ENCODE measurements at places on chromosomes 6 and 20.

DNA sequence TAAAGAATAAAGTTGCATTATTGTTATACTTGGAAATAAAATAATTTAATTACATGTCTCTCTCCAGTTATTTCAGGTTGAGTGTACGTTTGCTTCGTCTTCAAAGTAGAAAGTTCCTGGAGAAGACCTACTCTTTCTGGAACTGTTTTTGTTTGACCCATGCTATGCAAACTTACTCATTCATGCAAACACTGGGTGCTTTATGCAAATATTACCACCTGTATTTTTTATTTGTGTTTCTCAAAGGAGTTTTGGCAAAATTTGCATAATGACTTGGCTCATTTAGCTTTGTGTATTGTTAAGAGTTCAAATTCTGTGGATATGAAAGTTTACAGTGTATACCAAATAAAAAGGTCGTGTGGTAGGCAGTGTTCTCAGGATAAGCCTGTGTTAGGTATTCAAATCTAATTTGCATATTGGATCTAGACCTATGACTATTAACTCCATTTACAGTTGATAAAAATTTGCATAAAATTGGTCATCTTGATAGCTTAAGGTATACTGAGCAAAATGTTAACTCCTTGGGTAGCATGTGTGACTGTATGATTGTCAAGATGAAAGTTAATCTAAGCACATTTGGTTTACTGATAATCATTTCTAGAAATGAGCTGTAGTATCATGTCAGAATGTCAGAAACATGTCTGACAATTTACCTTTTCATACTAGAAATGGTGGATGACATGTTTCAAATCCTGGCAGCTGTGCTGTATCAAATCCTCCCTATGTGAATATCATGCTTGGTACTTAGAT is 65.2 kb downstream of the CDKAL1 start:
- DNase-seq, result no peak

DNA sequence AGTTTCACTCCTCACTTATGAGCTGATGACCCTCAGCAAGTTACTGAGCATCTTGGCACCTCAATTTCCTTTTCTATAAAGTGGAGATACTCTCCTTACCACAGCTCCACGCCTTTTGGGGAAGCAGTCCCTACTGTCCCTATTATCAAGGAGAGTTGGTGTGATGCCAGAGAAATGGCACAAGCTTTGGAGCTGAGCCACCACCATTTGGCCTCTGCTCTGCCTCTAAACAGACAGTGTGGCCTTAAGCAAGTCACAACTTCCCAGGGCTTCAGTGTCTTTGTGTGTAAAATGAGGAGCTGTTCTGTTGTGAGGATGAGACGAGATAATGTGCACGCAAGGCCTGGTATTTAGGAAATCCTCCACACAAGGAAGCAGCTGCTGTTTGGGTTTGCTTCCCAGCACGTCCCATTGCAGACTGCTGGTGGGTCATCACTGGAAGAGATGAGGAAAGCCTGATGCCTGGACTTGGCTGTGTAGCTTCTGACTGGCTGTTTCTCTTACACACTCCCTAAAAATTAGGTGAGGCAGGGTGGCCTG is 18.5 kb downstream of the NSFL1C start:
- no peak for DNase-seq

- DNase-seq, result no peak
Measured at GRCh38 chr6:37308069-37308815, 45.5 kb upstream of the RNF8 start.

DNA sequence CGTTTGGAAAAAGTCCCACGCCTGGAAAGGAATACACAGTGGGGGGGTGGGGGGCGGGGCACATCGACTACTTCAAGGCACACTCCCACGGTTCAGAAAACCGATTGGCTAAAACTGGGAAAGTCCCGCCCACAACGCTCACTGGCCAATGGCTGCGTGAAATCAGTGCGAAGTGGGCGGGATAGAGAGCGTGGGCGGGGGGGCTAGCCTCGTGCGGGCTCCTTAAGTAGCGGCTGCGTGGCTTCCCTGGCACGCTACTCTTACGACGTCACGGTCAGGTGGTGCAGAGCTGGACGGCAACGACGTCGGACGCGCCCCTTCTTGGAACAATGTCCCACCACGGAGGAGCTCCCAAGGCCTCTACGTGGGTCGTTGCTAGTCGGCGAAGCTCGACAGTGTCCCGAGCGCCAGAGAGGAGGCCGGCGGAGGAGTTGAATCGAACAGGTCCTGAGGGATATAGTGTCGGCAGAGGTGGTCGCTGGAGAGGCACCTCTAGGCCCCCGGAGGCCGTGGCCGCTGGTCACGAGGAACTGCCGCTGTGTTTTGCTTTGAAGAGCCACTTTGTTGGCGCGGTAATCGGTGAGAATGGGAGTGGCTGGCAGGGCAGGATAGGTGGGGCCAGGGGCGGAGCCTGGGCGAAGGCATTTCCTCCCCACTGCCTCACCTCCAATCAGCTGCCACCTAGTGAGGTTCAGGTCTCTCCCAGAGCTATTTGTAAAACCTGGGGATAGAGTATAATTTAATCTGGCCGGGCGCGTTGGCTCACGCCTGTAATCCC is at the start of gene DDX43:
Gene DDX43, plus strand, starts transcription at position 252 of the 778 bp plus-strand sequence. Its CDS starts 78 bp downstream, at position 330.
- DNase-seq, result no peak

DNA sequence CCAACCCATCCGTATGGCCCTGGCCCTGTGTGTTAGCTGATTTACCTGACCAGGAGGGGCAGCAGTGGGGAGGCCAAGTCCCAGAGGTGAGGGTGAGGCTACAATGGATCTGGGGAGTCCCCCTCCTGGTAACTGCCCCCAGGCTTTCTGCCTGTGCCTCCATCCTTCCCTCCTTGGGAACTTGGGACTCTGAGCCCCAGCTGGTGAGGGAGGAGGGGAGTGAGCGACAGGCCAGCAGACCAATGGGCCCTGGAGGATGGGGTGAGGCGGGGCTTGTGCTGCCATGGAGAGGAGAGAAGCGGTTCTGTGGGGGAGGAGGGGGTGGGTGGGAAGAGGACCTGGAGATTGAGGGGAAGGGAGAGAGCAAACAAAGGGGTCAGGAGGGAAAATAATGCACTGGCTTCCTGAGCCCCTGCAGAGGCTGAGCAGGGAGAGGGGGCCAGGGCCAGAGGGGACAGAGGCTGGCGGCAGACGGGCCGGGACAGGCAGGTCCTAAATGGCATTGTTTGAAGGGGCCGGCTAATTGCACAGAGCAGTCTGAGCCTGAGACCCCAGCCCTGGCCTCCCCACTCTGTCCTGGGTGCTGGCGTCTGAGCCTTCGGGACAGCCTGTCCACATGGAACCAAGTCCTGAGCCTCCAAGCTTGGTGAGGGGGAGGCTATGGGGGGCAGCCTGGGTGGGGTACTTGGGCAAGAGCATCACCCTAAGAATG is 17.5 kb downstream of the DNMT3B start:
- no peak for DNase-seq

- DNase-seq, result no peak
Measured at GRCh38 chr6:147508866-147509608, 547 bp downstream of the SAMD5 start.

GRCh38 chr6:70557998-70558397 is 8.7 kb upstream of the SDHAF4 start:
- no peak for DNase-seq

DNA sequence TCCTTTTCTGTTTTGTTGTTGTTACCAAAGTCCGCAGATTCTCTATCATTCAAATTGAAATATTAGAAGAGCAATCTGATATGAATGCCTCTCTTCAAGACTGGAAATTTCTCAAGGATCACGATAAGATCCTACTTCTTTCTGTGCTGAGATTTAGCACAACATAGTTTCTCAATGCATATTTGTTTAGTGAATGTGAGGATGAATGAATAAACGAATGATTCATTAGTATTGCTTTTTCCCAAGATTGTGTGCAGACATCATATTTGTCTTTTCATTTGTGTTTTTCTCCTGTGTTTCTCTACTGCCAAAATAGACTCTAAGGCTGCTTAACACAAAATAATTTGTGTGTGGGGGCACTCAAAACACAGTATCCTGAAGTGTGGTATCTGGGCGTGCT is 862.7 kb upstream of the MAP3K7 start:
- no peak for DNase-seq

- no peak for DNase-seq
Measured at GRCh38 chr6:47170617-47170947, 128.4 kb upstream of the ADGRF1 start.

DNA sequence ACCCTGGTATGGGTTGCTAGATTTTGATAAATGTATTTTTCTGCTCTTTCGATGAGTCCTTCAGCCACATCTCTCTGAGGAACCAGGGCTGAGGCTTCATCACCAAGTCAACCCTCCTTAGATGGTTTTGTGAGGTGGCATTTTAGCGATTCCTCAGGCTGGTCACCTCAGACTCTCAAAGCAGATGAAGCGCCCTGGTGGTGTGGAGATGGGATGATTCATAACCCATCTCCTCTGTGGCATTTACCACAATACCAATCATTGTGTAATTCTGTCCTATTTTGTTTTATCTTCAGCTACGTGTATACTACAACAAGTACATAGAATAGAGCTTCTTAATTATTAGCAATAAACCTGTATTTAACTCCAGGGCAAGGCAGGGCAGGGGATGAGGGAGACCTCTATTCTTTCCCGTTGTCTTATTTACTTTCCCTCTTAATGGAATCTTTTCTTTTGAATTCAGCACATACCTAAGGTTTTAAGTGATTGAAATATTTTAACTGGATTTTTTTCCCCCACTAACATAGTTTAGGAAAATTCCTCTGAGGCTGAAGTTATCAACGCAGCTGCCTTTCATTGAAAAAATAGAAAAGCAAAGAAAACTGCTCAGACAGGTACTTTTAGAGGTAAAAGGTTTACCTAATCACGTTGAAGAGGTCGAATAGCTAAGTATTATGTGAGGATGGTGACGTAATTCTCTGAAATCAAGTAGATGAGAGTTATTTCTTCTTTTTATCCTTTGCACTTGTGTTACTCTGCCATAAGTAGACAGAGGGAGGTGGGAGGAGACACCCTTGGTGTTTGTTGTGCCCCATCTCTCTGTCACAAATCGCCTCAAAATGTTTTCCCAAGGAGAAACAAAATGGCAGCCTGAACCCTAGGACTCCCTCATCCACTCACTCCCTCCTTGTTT is 57.4 kb upstream of the EDN3 start:
- DNase-seq, result no peak

GRCh38 chr6:122726649-122727048 is 52.9 kb upstream of the FABP7 start:
- DNase-seq, result no peak

- no peak for DNase-seq
Measured at GRCh38 chr20:25865715-25866656, 169.3 kb upstream of the ZNF337 start.

DNA sequence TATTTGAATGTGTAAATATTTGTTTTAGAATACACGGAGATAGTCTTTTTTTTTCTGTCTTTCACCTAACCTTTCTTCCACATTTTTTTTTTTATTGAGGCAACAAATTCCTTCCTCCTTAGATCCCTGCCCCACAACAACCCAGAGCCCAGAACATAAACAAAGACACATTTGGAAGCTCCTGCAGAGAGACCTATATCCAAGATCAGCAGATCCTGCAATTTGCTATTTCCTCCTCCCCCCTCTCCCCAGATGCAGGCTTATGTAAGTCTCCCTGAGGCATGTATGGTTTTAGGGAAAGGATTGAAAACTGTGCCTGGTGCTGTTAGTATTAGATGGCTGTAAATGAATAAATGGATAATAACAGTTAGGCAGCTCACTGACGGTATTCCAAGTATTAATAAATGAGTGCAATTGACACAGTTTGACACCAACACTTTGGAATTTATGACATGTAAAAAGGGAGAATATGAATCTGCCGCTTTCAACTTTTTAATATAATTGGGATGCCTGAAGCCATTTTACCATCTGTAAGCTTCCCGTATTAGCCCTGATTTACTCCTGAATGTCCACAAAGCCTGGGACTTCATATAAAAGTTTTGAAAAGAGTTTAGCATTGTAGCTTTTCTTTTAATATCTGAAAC is 608.3 kb upstream of the CITED2 start:
- no peak for DNase-seq

- DNase-seq, result no peak
Measured at GRCh38 chr20:21326700-21327099, 23.6 kb downstream of the XRN2 start.

GRCh38 chr6:136524339-136524935 is 25.8 kb downstream of the MAP7 start:
- DNase-seq, result no peak

Data from omental fat pad (tissue), 4 donors.